ENCODE measurements at places on chromosomes 2 and 18. TPM values are rescaled to one million over a fixed set of nuclear protein-coding genes. Genes with fewer than 3 reads are reported as not detected.

- H3K4me3 ChIP-seq = no peak overlapping the region
- no peaks in the 10 kb centered on the region for H3K4me1 ChIP-seq
- DNase-seq = no peak
- H3K27ac ChIP-seq = no peak overlapping the region
- no peaks in the 10 kb centered on the region for H3K27me3 ChIP-seq
These were observed 122.4 kb upstream of the SLC1A4 start for GRCh38 chr2:64866797-64867196.

- H3K27me3 ChIP-seq = no peaks in the 10 kb centered on the region
- no peak overlapping the region for H3K4me3 ChIP-seq
- no peak for DNase-seq
- no peak overlapping the region for H3K27ac ChIP-seq
- no peaks in the 10 kb centered on the region for H3K4me1 ChIP-seq
These were observed 48.4 kb upstream of the PIK3C3 start for GRCh38 chr18:41906528-41907146.

GRCh38 chr2:225090746-225091145, 48.5 kb upstream of the DOCK10 start:
- H3K27me3 ChIP-seq = no peaks in the 10 kb centered on the region
- DNase-seq = no peak
- H3K36me3 ChIP-seq = no peaks in the 10 kb centered on the region
- no peak overlapping the region for H3K27ac ChIP-seq
- H3K4me3 ChIP-seq = no peak overlapping the region

GRCh38 chr2:29775937-29776336, 145.4 kb downstream of the ALK start:
- H3K4me3 ChIP-seq = no peak overlapping the region
- H3K27ac ChIP-seq = no peak overlapping the region
- DNase-seq = no peak
- no peaks in the 10 kb centered on the region for H3K36me3 ChIP-seq
- H3K27me3 ChIP-seq = no peaks in the 10 kb centered on the region

The KHK gene
- 2.6 TPM for total RNA-seq

The VWA3B gene
- not detected for total RNA-seq

DNA sequence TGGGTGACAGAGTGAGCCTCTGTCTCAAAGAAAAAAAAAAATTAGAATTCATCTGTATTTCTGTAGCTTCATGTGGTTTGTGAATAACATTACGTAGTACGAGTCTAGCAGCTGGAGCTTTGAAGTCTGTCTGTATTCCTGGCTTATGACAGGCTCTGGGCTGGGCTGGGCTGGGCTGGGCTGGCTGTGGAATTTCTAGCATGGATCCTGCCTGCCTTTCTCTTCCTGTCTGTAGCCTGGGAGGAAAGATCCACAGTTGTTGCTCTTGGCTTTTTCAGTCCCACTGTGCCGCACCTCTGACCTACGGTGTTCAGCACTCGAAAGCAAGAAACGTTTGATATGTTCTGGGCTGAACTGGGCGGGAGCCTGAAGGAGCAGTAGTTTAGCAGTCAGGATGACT, 55.4 kb downstream of the BOLA3 start:
- DNase-seq = no peak
- no peaks in the 10 kb centered on the region for H3K27me3 ChIP-seq
- H3K4me1 ChIP-seq = no peaks in the 10 kb centered on the region
- peaks cover 39% of the 10 kb centered on the region for H3K36me3 ChIP-seq
- H3K4me3 ChIP-seq = no peak overlapping the region

The ADGRF3 gene
- not detected for total RNA-seq

GRCh38 chr2:120203251-120204021, 19.8 kb downstream of the TMEM185B start:
- H3K27ac ChIP-seq = no peak overlapping the region
- no peaks in the 10 kb centered on the region for H3K36me3 ChIP-seq
- H3K4me3 ChIP-seq = no peak overlapping the region
- H3K4me1 ChIP-seq = no peaks in the 10 kb centered on the region
- no peaks in the 10 kb centered on the region for H3K27me3 ChIP-seq

DNA sequence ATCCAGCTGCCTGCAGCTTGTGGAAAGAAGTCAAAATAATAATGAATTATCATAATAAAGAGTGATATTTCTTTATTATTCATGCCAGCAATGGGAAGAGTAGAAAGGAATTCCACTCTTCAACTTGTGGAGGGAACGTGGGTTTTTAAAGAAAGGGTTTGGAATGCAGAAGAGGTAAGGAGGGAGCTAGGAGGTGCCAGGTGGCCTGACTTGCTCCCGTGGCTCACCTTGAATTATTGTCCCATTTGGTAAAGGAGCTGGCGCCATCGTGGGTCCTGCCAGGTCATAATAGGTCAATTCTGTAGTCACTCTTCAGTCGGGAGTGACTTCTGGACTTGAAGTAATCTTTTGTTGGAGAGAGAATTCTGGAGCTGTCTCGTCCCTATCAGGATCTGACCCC, 95.2 kb upstream of the BARD1 start:
- no peaks in the 10 kb centered on the region for H3K27me3 ChIP-seq
- H3K4me1 ChIP-seq = no peaks in the 10 kb centered on the region
- H3K36me3 ChIP-seq = no peaks in the 10 kb centered on the region
- no peak overlapping the region for H3K4me3 ChIP-seq
- DNase-seq = no peak

GRCh38 chr2:134540990-134541389, 177.8 kb downstream of the TMEM163 start:
- H3K4me1 ChIP-seq = no peaks in the 10 kb centered on the region
- DNase-seq = no peak
- H3K27ac ChIP-seq = no peak overlapping the region

Data from thoracic aorta (tissue), 2 donors.